Iris pigment epithelial cell (primary cell): ENCODE measurements at places on chromosomes 1 and 21.

- peak; percentile 45 for DNase-seq
Observed at GRCh38 chr1:110783292-110783918, 89.5 kb upstream of the CD53 start.

GRCh38 chr1:58089898-58090534 lies 456.5 kb downstream of the OMA1 start:
- DNase-seq, result no peak

GRCh38 chr1:12709091-12709491 lies 6.8 kb upstream of the AADACL3 start:
- no peak for DNase-seq

- DNase-seq, result peak; percentile 99
Observed at GRCh38 chr1:214439352-214440119, 111.9 kb downstream of the PTPN14 start.

DNA sequence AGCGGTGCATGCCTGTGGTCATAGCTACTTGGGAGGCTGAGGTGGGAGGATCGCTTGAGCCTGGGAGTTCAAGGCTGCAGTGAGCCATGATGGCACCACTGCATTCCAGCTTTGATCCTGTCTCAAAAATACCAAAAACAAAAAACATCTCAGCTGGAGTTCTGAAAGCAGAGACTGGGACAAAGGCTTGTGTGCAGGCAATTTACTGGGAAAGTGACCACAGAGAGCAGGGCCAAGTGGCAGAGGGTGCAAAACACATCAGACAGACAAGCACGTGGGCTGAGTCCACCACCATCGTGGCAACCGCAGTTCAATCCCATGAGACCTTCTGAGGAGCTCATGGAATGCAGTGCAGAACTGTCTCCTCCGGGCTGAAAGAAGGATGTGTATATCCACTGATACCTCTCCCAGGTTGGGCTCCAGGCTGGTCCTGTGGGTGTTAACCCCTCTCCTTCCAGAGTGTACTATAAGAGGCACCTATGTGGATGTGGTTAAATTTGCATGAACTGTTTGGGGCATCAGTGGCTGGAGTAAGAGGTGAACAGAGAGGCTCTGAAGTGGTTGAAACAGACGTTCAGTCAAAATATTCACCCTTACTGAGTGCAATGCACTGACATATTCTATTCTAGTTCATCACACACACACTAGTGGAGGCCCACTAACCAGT lies 10.8 kb downstream of the PIGP start:
- DNase-seq, result no peak

DNA sequence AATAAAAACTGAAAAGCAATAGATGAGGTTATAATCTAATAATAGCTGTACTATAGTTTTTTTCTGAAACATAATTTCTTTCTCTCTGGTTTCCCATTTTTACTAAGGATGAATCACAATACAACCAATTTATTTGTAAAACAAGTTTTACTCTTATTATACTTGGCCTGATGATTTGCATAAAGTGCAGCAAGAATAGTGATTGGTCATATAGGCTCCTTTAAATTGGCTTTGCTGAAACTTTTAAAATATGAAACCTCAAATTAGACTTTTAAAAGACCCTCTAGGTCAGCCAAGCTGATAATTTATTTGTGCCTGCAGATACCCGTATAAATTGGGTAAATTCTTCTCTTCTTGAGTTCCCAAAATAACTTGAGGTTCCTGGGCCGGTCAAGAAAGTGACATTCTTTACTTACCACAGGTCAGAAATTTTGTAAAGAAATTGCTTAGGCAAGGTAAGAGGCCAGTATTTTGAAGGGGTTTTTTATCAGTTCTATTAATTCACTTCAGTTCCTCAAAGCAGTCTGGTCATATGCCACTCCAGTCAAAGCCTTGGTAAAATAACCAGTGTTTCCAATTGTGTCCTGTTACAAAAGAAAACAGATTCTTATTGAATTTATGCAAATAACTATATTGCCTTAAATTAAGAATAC lies 76.1 kb downstream of the C21orf91 start:
- DNase-seq, result no peak
